ENCODE measurements at places on chromosomes 5 and 9.

DNA sequence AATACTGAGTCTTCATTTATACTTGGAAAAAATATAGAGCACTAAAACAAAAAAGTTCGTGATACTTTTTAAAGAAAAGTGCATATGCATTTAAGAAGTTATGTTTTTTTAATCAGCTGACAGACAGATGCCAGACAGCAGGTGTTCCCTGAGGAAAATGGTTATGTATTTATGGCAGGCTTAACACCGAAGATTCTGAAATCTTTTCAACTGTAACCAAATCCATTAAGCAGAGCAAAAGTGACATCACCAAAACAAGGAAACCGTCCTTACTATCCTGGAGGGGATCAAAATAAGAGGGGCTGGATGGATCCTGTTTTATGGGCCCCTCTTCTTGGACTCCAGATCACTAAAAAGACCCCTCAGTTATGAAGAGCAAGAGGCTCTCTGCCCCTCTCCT is 404.9 kb upstream of the ADAMTS16 start:
- DNase-seq, result no peak

DNA sequence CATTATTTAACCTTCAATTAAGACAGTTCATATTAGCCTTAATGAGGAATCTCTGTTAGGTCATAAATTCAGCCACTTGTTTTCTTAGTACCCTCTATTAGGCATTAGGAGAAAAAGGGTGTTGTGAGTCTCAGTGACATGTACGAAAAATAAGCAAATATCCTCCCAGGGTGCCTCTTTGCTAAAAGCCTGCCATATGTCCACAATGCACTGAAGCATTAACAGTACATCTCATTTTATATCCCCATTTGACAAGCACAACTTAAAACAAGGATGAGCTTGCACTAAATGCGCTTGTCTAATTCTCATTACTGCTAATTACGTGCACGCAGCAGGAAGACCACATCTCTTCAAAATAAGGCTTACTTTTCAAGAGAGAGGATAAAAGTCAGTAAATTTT is 48.4 kb upstream of the SRFBP1 start:
- no peak for DNase-seq

DNA sequence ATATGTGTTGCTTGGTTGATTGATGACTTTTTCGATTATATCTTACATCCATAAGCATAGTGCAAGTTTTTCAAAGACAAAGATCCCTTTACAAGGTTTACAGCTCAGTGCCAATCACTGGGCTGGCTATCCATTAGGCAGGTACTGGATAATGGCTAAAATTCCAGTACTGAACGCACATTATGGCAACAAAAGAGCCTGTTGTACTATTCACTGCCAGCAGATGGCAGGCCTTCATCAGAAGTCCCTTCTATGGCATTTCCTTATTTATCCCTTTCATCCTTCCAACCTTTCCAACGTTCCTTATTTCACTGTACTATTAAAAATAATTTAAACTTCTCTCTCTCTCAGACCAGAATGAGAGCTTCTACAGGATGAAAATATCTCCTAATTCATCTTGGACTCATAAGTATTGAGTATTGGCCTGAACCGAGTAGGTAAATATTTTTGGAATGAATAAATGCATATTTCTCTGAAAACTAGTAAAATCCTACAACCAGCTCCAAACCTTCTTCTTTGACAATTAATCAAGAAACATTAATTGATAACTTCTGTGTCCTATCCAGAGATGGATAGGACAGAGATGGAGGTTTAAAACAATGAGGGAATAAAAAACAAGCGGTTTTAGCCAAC is 6.7 kb upstream of the WNT8A start:
- no peak for DNase-seq

GRCh38 chr5:37683072-37683471 is 156.8 kb downstream of the GDNF start:
- no peak for DNase-seq

- DNase-seq, result no peak
Measured at GRCh38 chr5:43642428-43642827, 39.4 kb downstream of the NNT start.

DNA sequence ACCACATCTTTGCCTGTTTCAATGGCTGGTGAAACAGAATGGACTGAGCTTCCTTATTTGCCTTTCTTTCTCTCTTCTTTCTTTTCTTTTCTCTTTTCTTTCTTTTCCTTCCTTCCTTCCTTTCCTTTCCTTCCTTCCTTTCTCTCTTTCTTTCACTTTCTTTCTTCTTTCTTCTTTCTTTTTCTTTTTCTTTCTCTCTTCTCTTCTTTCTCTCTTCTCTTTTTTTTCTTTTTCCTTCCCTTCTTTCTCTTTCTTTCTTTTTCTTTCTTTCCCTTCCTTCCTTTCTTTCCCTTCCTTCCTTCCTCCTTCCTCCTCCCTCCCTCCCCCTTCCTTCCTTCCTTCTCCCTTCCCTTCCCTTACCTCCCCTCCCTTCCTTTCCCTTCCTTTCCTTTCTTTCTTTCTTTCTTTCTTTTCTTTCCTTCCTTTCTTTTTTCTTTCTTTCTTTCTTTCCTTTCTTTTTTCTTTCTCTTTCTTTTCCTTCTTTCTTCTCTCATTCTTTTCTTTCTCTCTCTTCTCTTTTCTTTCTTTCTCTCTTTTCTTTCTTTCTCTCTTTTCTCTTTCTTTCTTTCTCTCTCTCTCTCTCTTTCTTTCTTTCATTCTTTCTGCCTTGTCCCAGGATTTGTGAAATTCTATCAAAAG is 50.1 kb upstream of the MCTP1 start:
- no peak for DNase-seq

- no peak for DNase-seq
Measured at GRCh38 chr9:125604196-125604595, 102.8 kb downstream of the MAPKAP1 start.

GRCh38 chr9:77010527-77010926 is 8.9 kb upstream of the FOXB2 start:
- DNase-seq, result no peak

DNA sequence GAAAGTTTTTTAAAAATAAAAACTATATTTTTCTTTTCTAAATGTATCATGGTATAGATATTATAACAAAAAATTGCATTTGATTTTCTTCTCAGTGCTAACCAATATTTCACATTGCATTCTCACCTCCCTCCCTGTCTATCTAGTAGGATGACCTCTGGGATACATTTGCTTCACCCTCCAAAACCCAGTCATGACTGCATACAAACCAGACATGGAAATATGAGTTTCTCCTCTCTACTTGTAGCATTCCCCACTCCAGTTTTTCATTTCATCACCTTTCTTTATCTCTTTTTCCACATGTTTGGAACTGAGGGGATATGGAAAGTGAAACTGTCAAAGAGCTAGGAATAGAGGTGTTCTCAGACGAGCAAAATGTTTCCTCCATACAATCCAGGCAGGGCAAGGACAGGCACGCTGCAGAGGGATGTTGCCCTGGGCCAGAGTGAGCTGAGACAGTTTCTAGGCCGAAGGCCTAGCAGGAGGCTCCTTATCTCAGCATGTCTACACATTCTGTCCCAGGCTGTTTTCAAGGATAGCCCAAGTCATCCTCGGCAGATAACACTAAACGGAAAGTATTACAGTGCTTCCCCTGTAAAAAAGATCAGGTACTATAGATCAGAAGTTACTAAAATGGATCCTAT is 46.7 kb downstream of the MEF2C start:
- no peak for DNase-seq

GRCh38 chr9:137276473-137277328 is 825 bp upstream of the TOR4A start:
- DNase-seq, result no peak

- DNase-seq, result no peak
Measured at GRCh38 chr9:34493972-34494535, 28.7 kb downstream of the ENHO start.

DNA sequence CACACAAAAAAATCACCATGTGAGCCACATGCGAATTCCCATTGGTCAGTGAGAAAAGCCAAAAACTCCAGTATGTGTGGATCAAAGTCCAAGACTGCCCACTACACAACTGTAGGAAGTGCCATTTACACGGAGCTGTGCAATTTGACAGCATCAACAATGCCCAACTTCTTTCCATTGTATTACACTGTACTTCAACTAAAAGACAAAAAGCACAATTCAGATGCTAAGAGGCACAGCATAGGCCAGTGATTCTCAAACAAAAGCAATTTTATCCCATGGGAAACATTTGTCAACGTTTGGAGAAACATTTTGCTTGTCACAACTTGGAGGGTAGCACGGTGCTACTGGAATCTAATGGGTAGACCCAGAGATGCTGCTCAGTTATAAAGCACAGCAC is 39.8 kb downstream of the IARS1 start:
- no peak for DNase-seq

GRCh38 chr5:143484601-143485000 is 81.1 kb upstream of the NR3C1 start:
- DNase-seq, result no peak

GRCh38 chr5:108101130-108101529 is 280.8 kb downstream of the FBXL17 start:
- no peak for DNase-seq

DNA sequence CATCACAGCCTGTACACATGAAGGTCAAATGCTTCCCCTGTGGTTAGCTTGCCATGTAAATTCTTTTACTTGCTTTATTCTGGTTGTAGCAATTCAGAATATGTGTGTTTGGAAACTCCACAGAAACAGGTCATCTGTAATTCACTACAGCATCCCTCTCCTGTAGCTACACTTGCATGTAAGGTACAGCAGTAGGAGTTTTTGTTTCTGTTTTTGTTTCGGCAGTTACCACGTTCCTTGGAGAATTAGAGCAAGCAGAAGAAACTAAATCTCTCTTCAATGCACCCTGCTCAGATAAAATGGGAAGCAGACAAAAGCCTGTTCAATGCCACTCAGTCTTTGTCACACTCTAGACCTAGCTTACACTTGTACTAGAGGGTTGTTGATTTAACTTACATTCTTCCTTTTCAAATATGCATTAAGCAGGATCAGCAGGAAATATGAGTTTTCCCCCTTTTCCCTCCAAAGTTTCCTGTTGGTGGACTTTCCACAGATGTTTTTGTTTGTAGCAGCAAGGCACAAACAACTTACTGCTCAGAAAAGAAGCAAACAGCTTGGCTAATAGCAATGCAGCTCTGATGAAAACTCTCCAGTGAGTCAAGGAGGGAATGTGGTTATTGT is 80.9 kb downstream of the YIPF5 start:
- no peak for DNase-seq

Data from activated T-helper 1 cell treated with Interleukin-2 at 50 U/mL for 16 hours (primary cell).